ENCODE measurements at places on chromosomes 1 and 21. TPM values are rescaled to one million over a fixed set of nuclear protein-coding genes. Genes with fewer than 3 reads are reported as not detected.

FNBP1L gene
- 2.6 TPM for total RNA-seq

NR0B2 gene
- not detected for total RNA-seq

TPR gene
- 162 TPM for total RNA-seq

KCNQ4 gene
- total RNA-seq: 0.16 TPM

SEMA6C gene
- 2.5 TPM for total RNA-seq

TRIM17 gene
- total RNA-seq: 2.2 TPM

NCAM2 gene
- not detected for total RNA-seq

ZFP69B gene
- total RNA-seq: 4.8 TPM

INTS11 gene
- total RNA-seq: 126 TPM

LEFTY1 gene
- not detected for total RNA-seq

FMO3 gene
- not detected for total RNA-seq

LINGO4 gene
- total RNA-seq: not detected

MAP10 gene
- total RNA-seq: 3.2 TPM

SLFNL1 gene
- 0.20 TPM for total RNA-seq

ASH1L gene
- 100 TPM for total RNA-seq

MIXL1 gene
- not detected for total RNA-seq

PTPN7 gene
- 45.5 TPM for total RNA-seq

EPRS1 gene
- total RNA-seq: 119 TPM

TOR3A gene
- total RNA-seq: 19.1 TPM

SPRR2E gene
- not detected for total RNA-seq

NBPF3 gene
- 17.7 TPM for total RNA-seq

NR1I3 gene
- total RNA-seq: not detected

SPATC1L gene
- total RNA-seq: 17.9 TPM

ZMYND12 gene
- 1.1 TPM for total RNA-seq

CHIA gene
- not detected for total RNA-seq

PLA2G2D gene
- total RNA-seq: not detected

RAB3B gene
- total RNA-seq: not detected

TFB2M gene
- 10.3 TPM for total RNA-seq

ASPM gene
- 0.08 TPM for total RNA-seq

AIM2 gene
- total RNA-seq: not detected

PCNX2 gene
- total RNA-seq: 45.1 TPM

ASCL5 gene
- total RNA-seq: 0.27 TPM

ACTN2 gene
- not detected for total RNA-seq

NTRK1 gene
- 3.3 TPM for total RNA-seq

S100A7 gene
- not detected for total RNA-seq

RNF223 gene
- total RNA-seq: 0.32 TPM

C1orf141 gene
- total RNA-seq: not detected

PANK4 gene
- total RNA-seq: 55.8 TPM

TNFRSF25 gene
- total RNA-seq: 179 TPM

CACNA1E gene
- 0.07 TPM for total RNA-seq

RGS8 gene
- not detected for total RNA-seq

ANKRD65 gene
- total RNA-seq: not detected

SPRR2F gene
- total RNA-seq: not detected

RPE65 gene
- not detected for total RNA-seq

SPATA46 gene
- total RNA-seq: not detected

RNF11 gene
- 63.1 TPM for total RNA-seq

STUM gene
- total RNA-seq: not detected

PCSK9 gene
- total RNA-seq: not detected

DEDD gene
- 36.0 TPM for total RNA-seq

SLC35F3 gene
- total RNA-seq: 0.11 TPM

AJAP1 gene
- total RNA-seq: 1.3 TPM

SPRR2B gene
- total RNA-seq: not detected

MYCL gene
- total RNA-seq: 1.2 TPM

ASAP3 gene
- 8.8 TPM for total RNA-seq

OR10J1 gene
- not detected for total RNA-seq

F13B gene
- total RNA-seq: not detected

ZNF692 gene
- total RNA-seq: 87.5 TPM

KRTAP19-5 gene
- total RNA-seq: not detected

SYCP1 gene
- total RNA-seq: not detected

All from naive thymus-derived CD4-positive, alpha-beta T cell (primary cell).